H9 (cell line): ENCODE measurements at places on chromosomes 13 and 19.

- no peak for DNase-seq
These were observed 639 bp upstream of the SLAIN1 start for GRCh38 chr13:77696879-77697216.

GRCh38 chr13:97879646-97880310, 73.7 kb upstream of the IPO5 start:
- DNase-seq, result no peak

DNA sequence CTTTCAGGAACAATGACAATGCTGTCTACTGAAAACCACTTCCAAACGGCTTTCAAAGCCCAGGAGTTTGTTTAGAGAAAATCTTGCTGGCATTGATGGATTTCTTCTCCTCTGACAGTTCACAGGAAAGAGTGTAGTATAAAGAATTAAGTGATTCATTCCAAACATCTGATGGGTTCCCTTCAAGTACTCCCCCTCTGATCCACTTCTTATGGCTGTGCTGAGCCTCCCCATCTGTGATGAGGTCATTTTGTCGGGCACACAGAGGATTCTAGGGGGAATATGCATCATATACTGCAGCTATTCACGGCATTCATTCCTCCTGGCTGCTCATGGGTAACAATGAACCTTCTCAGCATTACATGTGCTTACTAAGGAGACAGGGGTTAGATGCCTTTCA, 107.9 kb downstream of the RGCC start:
- no peak for DNase-seq

GRCh38 chr19:58572818-58573657, at the start of gene MZF1:
Gene MZF1 (minus strand): TSS chr19:58573335. CDS start chr19:58571389, 1,946 bp downstream.
- peak; percentile 100 for DNase-seq

GRCh38 chr19:55410168-55410567, 2.6 kb upstream of the UBE2S start:
- no peak for DNase-seq

- no peak for DNase-seq
These were observed 1.2 kb downstream of the ACP7 start for GRCh38 chr19:39085392-39085791.

GRCh38 chr13:27476943-27477703, 26.8 kb upstream of the MTIF3 start:
- DNase-seq, result no peak
